ENCODE measurements at places on chromosomes 3 and 15. TPM values are rescaled to one million over a fixed set of nuclear protein-coding genes. Genes with fewer than 3 reads are reported as not detected.

Gene MB21D2
- 13.3 TPM for polyA plus RNA-seq

Gene MYO5C
- polyA plus RNA-seq, result 4.4 TPM

Gene SCN11A
- 0.66 TPM for polyA plus RNA-seq

Gene IGSF11
- polyA plus RNA-seq, result 3.6 TPM

Gene COL8A1
- 4.9 TPM for polyA plus RNA-seq

Gene CCR8
- polyA plus RNA-seq, result not detected

Gene CCR3
- not detected for polyA plus RNA-seq

Gene CTXN2
- polyA plus RNA-seq, result 3.8 TPM

Gene NME9
- polyA plus RNA-seq, result 6.2 TPM

Gene AGBL1
- not detected for polyA plus RNA-seq

Gene LRRC31
- 1.9 TPM for polyA plus RNA-seq

Gene PEX5L
- 1.4 TPM for polyA plus RNA-seq

Gene PDCD7
- 9.9 TPM for polyA plus RNA-seq

Gene GRK7
- not detected for polyA plus RNA-seq

Gene GOLGA8T
- polyA plus RNA-seq, result not detected

Gene EEFSEC
- polyA plus RNA-seq, result 1.1 TPM

Gene PLSCR2
- 9.1 TPM for polyA plus RNA-seq

Measured in Purkinje cell (primary cell).